ENCODE measurements at places on chromosomes 3 and 15.

DNA sequence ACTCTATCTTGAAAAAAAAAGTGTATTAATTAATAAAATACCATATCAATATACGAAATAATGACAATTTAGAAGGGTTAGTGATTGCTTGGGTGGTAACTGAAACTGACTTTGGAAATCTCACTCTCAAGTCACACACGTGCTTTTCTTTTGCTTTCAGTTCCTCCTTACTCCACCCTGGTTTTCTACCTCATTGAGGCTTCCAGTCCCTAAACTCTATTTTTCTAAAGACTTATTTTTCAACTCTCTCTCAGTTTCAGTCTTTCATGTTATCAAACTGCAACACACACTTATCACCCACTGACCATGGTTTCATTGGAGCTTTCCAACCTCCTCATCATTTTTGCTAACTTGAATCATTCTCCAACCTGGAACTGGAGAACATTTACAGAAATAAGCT is 23.5 kb downstream of the IL12A start:
- DNase-seq = no peak

- DNase-seq = no peak
Observed at GRCh38 chr3:119826711-119827608, 45.1 kb downstream of the NR1I2 start.

DNA sequence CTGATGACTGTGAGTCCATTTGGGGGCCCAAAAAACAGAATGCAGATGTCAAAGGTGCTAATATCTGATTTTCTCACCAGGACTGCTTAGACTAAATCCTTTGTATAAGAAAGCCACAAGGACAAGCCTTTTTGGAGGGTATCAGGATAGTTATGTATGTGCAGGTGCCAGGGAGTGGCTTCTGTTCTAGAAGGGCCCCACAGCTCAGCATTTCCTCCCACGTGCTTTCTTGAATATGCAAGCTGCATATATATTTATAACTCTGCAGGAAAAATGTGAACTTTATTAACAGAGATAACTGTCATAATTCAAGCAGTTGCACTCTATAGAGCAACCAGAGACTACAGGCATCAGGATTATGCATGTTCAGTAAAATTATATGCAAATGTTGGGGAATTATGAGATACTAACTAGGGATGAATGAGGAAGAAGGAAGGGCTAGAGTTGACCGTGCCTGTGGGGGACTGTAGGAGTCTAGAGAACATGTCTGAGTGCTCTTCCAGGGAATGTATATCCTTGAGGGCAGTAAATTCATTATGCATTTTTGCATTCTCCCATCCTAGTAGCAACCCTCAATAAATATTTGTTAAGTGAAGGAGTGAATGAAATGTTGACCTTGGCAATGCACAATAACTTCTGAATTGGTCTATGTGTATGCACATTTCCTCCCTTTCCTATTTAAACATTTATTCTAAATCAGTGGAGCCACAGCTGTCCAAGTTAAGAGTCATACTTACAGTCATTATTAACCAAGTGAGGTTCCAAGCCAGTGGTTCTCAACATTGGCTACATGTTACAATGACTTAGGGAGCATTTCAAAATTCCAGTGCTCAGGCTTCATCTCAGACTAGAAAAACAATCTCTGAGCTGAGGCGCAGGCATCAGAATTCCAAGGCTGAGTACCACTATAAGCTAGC is 94.8 kb upstream of the ANKRD28 start:
- no peak for DNase-seq

DNA sequence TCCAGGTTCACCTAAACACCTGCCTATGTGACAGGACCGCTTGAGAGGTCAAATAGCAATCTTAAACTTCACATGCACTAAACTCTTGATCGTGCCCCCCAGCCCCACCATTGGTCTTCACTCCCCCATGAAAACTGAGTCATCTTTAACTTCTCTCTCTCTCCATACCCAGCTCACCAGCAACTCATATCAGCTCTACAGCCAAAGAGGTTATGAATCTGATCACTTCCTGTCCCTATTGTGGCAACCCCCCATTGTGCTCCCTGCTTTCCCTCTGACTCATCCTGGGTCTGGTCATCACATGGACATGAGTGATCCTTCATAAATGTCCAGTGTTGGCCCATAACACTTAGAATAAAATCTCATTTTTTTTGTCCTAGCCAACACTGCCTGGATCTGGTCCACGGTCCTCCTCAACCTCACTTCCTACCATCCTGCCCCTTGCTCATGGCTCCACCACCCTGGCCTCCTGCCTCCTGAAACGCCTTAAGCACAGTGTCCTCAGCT is 103.4 kb upstream of the HACD2 start:
- no peak for DNase-seq

GRCh38 chr15:90051874-90052273 is 50.4 kb downstream of the IDH2 start:
- no peak for DNase-seq

DNA sequence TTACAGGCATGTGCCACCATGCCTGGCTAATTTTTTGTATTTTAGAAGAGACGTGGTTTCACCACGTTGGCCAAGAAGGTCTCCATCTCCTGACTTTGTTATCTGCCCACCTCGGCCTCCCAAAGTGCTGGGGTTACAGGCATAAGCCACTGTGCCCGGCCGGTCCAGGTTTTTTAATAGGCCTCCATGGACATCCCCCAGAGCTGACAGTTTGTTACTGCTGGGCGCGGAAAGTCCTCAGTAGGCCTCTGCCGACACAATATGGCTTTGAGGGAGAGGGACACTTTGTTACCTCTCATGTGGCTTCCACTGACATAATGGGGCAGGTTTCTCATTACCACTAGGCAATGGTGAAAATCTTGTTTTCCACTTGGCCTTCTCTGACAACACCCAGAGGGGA is 152.0 kb downstream of the WNT7A start:
- DNase-seq = no peak

GRCh38 chr15:65303687-65304380 is 643 bp upstream of the RNU5B-1 start:
- no peak for DNase-seq

DNA sequence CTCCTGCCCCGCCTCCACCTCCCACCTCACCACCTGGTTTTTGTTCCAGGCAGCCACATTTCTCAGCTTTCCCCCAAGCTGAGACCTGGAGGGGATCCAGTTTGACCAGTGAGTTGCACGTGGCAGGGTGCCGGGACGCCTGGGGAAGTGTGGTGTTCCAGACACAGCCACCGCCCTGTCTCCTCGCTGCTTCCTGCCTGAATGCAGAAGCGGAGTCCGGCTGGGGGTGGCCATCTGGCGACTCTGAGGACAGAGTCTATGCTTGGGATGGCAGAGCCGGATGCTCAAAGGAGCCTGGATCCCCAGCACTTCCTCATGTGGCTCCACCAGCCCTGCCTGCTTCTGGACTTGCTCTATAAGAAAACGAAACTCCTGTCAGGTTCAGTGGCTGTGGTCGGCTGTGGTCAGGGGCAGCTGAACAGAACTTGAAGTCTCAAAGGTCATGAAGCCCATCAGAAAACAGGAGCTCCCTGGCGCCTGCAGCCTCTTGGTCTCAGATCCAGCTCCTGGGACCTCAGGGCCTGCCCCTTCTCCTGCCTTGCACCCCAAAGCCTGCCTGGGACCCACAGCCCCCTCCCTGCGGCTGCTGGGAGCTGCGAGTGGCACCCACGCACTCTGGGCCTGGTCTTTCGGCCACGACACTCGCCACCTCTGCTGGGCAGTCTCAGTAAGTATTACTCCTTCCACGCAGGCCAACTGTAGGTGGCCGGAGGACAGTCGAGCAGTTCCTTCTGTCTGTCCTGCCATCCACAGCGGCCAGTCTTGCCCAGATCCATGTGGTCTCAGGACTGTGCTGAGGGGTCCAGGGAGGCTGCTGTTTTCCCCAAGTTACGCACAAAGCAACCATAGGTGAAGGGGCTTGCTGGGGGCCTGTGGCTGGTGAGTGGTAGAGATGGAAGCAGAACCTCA is 112.8 kb upstream of the MEF2A start:
- DNase-seq = no peak

- no peak for DNase-seq
Observed at GRCh38 chr3:77321646-77322045, 281.7 kb downstream of the ROBO2 start.

DNA sequence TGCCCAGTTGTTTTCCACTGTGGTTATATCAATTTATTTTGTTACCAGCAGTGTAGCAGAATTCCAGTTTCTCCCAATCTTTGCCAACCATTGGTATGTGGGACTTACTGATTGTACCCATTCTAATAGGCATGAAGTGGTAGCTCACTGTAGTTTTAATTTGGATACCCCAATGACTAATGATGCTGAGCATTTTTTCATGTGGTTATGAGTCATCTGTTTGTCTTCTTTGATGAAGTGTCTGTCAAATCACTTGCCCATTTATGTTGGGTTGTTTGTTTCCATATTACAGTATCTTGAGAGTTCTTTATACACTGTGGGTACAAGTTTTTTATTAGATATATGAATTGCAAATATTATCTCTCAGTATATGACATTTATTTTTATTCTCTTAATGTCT is 644.3 kb downstream of the NR2F2 start:
- DNase-seq = no peak

DNA sequence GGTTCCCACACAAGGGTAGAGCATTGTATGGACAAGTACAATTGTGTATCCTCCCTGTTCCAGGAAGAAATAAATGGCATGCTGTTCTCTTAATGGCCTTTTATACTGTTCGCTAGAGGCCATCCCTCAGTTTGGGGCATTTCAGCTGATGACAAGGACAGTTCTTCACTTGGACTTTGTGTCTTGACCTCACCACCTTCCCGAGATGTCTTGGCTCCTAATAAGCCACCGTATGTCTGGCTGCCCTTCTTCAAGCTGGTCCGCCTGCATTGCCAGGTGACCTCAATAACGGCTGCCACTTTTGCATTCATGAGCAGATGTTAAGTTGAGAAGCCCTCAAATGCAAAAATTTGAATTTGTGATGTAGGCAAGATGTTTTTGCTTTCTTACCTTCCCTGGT is 24.1 kb downstream of the ZBTB38 start:
- DNase-seq = no peak

GRCh38 chr3:15460891-15461531 is 33.6 kb downstream of the EAF1 start:
- DNase-seq = no peak

DNA sequence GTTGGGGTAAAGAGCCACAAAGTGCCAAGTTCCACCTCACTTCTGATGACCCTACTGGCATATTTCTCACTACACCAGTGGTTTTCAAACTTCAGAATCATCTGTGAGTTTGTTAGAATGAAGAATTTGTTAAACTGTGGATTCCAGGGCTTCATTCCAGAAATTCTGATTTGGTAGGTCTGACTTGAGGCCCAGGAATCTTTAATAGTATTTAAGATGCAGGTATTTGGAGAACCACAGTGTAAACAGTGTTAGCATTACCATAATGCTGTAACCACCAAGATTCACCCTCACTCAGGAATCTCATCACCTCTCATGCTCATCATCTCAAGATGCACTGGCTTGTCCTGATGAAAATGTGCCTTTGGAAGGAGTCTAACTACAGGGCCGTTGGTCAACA is 6.0 kb downstream of the KCNMB3 start:
- DNase-seq = no peak

- no peak for DNase-seq
Observed at GRCh38 chr15:78685925-78686324, 44.9 kb upstream of the CHRNB4 start.

DNA sequence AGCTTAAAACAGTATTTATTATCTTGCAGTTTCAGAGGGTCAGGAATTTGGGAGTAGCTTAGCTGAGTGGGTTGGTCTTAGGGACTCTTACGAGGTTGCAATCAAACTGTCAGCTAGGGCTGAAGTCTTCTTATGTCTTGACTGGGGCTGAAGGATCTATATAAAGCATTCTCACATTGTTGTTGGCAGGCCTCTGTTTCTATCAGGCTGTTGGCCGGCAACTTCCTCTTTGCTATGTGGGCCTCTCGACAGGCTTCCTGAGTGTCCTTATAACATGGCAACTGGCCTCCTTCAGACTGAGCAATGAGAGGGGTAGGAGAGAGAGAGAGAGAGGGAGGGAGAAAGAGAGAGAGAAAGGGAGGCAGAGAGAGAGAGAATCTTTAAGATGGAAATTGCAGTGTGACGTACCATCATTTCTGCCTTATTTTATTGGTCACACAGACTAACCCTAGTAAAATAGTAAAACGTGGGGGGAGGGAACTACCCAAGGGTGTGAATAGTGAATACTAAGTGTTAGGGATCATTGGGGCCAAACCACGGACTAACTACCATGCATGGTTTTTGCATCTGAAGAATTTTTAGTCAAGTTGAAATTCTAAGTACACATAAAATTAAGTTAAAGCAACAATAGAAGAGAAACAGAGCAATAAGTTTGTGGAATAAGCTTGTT is 16.1 kb downstream of the FGF7 start:
- no peak for DNase-seq

- DNase-seq = peak; percentile 62
Observed at GRCh38 chr15:85692873-85693272, 101.9 kb downstream of the KLHL25 start.

- no peak for DNase-seq
Observed at GRCh38 chr3:196273655-196274054, 13.9 kb downstream of the PCYT1A start.

- no peak for DNase-seq
Observed at GRCh38 chr3:195587406-195587805, 3.7 kb upstream of the APOD start.

DNA sequence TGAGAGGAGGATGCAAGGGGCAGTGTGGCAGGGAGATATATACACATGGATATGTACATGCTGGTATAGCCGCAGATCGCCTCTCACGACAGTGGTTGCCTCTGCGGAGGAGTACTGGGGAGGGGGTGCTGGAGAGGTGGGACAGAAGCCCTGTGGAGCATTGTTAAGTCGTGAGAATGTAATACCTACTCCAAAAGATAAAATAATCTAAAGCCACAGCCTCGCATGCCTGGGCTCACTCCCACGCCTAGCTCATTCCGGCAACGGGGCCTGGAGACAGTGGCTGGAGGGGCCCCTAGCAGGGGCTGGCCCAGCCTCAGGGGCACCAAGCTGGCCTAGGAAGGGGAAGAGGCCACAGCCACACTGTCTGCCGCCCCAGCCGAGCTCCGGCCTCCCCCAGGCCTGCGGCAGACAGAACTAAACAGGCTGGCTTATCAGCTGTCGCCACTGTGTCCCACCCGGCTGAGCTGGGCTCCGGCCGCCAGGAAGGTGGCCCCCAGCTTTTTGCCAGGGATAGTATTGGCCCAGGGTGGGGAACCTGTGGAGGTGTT is 65.1 kb upstream of the LCTL start:
- no peak for DNase-seq

- no peak for DNase-seq
Observed at GRCh38 chr15:44798826-44799225, 62.5 kb downstream of the TRIM69 start.

DNA sequence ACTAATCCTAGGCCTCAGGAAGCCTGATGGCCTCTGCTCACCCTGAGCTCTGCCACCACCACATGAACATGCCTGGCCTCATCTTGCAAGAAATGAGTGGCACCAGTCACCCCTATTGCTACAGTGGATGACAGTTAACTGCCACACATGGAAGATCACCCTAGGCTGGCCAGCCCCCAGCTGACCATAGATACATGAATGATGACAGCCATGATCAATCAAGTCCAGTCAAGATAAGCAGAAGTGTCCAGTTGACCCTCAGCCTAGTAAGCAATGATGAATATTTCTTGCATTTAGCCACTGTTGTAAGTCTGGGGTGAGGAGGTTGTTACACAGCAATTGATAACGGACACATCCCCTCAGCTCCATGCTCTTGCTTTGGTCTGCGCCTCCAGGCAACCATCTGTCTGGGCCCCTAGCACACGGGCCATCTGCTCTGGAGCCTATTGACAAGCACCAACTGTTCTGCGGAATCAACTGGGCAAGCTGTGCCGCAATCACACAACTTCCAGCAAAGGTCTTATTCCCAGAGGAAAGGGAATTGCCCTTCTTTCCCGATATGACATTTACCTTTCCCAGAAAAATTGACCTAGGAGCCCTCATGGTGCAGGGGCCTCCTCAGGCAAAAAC is 2.2 kb upstream of the LYZL4 start:
- DNase-seq = no peak
